ENCODE measurements at places on chromosomes 2 and 18.
A peak's percentile ranks its signal among the peaks of the same experiment; 100 is the strongest.

DNA sequence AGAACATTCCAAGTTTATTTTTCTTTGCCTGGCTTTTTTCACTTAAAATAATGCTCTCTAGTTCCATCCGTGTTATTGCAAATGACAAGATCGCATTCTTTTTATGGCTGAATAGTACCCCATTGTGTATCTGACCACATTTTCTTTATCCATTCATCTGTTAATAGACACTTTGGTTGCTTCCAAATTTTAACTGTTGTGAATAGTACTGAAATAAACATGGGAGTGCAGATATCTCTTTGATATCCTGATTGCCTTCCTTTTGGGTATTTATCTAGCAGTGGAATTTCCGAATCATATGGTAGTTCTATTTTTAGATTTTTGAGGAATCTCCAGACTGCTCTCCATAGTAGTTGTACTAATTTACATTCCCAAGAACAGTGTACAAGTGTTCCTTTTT lies 230.5 kb downstream of the FIGN start:
- no peak for DNase-seq

DNA sequence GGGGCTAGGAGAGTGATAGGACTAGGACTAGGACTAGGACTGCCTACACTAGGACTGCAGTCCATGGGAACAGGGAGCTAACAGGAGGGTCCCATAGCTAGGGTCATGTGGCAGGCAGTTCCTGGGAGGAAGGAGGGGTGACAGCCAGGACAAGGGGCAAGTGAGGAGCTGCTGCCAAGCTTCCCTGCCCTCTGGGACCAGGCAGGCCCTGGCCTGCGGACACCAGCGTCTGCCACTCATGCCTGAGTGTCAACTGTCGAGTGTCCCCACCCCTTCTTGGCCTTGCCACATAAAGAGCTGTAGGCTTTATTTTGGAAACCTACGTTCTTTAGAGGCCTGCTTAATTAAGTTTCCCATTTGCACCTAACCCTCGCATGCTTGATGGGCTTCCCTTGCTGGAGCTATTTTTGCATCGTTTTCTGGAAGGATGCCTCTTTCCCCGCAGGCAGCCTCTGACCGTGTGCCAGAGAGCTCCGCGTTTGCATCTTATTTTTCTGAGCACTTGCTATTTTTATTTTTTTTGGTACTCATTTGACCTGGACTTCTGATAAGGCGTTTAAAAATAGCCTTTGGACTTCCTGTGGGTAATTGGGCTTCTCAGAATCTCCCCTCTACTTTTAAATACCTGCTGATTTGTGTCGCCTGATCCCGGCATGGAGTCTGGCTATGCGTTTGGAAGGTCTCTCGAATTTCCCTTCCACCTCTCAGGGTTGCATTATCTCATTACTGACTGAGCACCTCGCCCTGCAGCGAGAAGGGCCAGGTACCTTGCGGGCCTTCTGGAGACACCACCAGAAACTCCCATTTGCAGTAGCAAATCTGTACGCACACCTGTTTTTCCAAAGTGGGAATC lies 66.4 kb downstream of the SH3RF3 start:
- peak; percentile 16 for DNase-seq

DNA sequence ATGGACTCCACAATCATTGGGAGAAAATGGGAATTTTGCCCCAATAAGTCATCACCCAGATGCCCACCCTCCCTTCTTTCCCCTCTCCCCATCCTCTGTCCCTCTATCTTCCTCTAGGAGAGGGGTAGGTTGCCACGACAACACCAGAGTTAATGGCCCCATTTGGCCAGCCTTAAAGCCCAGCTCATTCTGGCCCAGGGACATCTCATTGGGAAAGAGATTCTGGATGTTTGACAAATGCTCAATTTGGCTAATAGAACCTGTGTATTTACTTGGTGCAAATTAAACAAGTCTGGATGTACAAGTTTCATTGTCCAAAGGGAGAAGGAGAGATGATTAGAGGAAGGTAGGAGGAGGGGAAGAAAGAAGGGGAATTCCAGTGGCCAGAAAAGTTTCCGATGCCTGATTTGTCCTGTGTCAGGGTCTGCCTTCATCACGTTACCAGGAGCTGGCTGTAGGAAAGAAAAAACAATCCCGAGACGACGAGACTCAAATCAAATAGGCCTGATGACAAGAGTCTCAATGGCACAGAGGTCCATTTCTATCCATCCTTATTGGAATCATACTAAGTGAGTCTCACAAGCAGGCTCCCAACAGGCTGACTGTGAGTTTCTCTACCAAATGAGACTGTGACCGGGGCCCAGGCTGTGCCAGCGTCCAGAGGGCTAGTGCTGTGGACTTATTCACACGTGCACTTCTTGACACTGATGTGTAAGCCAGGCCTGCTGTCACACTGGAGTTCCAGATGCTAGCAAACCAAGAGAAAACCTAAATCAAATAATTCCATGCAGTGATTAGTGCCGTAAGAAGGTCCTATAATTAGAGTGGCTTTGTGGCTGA lies 265.2 kb upstream of the APCDD1 start:
- no peak for DNase-seq

- no peak for DNase-seq
These were observed 305.0 kb upstream of the EPAS1 start for GRCh38 chr2:45992021-45992740.

DNA sequence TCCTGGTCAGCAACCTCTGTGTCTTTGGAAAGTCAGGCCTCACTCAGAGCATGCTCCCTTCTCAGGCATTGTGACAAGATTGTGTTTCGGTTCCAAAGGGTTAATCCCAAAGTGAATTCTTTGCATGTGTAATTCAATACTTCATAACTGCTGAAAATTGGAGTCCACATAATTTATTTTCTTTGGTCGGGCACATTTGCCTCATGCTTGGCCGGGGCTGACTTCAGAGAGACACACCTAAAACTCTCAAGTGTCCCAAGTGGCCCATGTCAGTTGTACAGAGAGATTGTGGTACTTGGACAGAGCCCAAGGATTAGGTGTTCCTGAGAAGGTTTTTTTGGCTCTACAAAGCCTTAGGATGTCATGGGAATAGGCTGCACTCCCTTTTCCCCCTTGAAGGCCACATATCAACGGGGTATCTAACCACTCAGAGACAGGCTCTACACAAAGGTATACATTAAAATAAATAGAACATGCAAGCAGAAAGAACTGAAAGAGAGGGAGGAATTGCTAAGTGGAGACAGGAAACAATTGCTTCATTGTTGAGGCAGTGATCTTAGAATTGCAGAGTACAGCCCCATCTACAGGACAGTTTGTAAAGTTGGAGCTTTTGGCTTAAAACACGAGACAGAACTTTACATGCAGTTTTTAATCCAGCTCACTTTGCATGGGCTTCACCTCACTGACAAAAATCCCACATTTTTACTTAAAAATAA lies 1232.3 kb upstream of the ZEB2 start:
- peak; percentile 52 for DNase-seq
